Heart right ventricle (tissue), 16 donors: ENCODE measurements at places on chromosomes 1 and 21.
A peak's percentile ranks its signal among the peaks of the same experiment; 100 is the strongest.

- no peak for DNase-seq
These were observed 35.1 kb downstream of the TMEM51 start for GRCh38 chr1:15188678-15189077.

GRCh38 chr1:185490924-185491323 lies 173.9 kb upstream of the IVNS1ABP start:
- DNase-seq: no peak

- no peak for DNase-seq
These were observed 7.6 kb downstream of the CHD5 start for GRCh38 chr1:6172549-6172948.

DNA sequence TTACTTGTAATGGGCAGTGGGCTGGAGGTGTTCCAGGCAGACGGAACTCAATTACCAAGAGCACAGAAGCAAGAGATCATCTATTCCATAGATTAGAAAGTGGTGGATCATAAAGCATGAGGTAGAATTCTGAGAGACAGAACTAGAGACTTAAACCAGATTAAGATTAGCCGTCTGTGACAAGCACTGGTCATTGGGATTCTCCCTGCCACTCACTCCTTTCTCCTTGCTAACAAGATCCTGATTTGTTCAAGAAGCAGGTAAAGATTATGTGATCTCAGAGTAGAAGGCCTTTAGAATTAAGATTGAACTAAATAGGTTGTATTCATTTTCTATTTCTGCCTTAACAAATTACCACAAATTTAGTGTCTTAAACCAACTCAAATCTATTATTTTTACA lies 1.5 kb upstream of the HSPA13 start:
- DNase-seq: no peak

DNA sequence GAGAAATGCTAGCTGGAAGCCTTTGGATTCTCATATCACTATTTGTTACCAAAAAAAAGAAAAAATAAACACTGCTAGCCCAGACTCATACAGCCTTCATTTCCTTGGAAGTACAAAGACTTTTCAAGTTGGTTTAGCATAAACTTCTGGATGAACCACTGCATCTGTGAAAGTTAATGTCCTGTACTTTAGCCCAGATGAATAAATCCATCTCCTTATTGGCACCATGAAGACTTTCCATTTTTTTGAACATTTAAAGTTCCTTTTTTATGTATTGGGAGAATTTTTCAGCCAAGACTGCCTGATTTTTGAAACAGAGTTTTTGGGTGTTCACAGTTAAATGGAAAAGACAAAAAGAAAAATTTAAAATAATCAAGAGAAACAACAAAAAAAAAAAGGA lies 184.0 kb upstream of the C1orf87 start:
- DNase-seq: no peak

GRCh38 chr1:201254625-201255478 lies 28.5 kb upstream of the PKP1 start:
- DNase-seq: peak; percentile 70

GRCh38 chr1:227556288-227556687 lies 7.1 kb upstream of the ZNF678 start:
- DNase-seq: no peak

- no peak for DNase-seq
These were observed 59.7 kb downstream of the MIER1 start for GRCh38 chr1:66984491-66984890.

DNA sequence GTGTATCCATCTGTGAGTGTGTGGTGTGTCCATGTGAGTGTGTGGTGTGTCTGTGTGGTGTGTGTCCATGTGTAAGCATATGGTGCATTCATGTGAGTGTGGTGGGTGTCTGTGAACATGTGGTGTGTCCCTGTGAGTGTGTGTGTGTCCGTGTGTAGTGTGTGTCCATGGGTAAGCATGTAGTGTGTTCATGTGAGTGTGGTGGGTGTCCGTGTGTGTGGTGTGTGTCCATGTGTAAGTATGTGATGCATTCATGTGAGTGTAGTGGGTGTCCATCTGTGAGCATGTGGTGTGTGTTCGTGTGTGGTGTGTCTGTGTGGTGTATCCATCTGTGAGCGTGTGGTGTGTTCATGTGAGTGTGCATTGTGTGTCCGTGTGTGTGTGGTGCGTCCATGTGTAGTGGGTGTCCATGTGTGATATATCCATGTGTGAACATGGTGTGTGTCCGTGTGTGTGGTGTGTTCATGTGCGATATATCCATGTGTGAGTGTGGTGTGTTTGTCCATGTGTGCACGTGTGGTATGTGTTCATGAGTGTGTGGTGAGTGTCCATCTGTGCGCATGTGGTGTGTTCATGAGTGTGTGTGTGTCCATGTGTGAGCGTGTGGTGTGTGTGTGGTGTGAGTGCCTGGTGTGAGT lies 12.3 kb downstream of the SLC19A1 start:
- DNase-seq: no peak

GRCh38 chr1:92872719-92873118 lies 40.9 kb downstream of the RPL5 start:
- DNase-seq: no peak

- DNase-seq: no peak
These were observed 12.4 kb downstream of the SLC30A1 start for GRCh38 chr1:211566431-211567025.

GRCh38 chr1:93958726-93959100 lies 49.5 kb upstream of the GCLM start:
- DNase-seq: no peak

- no peak for DNase-seq
These were observed 17.6 kb downstream of the TEX35 start for GRCh38 chr1:178530502-178530901.

DNA sequence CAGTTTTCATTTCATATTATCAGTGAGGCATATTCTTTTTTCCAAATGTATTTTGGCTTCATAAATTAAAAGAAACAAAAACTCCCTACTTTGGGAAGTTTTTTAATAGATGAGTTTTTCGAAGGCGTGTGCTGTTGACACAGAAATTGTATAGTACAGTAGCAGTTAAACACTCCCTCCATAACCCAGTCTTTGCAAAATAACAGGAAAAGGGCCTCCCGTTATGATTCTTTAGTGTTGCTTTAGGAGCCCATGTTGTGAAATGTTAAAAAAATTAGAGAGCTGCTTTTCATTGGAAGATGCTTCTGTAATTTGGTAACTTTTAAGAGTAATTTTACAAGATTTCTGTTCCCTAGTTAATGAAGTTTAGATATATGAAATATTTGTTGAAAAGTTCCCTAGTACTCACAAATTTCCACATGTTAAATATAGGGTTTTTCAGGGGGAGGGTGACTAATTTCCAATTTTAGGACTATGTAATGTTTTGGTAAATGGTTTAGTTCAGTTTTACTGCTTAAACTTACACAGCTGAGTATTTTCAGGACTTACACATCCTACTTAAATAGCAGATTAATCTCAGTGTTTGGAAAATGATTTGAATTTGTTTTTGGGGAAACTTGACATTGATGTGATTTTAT lies 2.0 kb downstream of the CAMSAP2 start:
- no peak for DNase-seq

DNA sequence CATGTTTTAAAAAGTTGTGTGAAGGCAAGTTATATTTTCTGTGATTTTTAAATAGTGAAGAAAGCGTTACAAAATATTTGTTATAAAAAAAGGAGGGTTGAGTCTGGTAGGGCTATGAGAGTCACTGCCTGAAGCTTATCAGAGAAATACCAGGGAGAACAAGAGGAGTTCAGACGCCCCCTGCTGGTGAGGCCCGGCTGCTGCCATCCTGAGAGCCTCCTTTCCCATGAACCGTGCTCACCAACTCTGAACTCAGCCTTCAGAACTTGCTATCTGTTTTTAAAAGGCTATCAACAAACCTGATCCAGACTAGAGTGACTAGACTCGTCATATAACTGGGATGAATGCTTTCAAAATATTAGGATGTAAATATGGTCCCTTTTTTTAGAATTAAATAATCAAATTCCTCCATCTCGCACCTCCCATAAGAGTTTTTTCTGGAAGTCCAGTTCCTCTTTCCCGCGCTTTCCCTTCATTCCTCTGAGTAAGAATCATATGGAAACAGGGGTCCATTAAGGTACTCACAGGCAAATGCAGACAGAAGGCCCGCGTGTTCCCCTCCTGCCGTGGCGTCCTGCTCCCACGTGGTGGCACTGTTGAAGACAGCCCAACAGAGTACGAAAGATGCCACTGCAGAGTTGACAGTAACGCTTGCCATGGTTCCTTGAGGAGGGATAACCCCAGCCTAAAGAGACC lies 26.2 kb upstream of the SPATA6 start:
- DNase-seq: peak; percentile 78

DNA sequence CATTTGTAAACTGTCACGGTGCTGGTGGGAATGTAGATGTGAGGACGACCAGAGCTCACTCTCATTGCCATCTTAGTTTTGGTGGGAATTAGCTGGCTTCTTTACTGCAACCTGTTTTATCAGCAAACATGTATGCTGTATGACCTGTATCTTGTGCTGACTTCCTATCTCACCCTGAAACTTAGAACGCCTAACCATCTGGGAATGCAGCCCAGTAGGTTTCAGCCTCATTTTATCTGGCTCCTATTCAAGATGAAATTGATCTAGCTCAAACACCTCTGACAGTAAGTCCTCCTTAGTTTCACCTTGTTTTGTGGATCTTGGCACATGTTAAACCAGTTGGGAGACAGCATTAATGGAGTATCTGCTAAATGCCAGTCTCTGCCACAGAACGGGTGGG lies 174.6 kb downstream of the HLX start:
- no peak for DNase-seq

DNA sequence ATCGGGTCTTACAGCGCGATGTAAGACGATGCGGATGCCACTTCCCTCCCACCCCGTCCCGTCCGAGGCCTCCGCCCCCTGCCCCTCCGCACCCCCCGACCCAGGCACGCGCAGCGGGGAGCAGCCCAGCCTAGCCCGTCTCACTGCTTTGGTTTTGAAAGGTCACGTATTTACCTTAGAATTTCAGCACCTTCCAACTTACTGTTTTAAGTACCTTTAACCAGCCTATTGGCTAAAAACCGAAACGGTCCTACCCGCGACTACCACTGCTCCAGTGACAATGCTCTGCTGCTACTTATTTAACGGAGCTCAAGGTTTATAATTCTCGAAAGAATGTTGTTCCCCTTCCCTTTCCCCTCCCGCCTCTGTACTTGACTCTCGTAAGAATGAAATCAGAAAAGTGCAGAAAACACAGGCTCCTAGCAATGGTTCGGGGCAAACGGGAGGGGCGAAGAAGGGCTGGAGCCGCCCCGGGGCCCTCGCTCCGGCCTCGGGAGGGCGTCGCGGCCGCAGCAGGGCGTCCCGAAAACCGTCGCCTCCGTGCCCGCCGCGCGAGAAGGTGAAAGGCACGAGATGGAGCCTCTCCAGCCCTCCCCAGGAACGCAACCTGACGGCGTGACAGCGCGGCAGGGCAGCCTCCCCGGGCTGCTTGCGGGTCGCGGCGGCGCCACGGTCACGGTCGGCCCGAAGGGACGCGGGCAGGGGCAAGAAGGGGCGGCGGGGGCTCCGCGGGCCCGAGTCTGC lies 667 bp downstream of the TMEM50B start:
- peak; percentile 31 for DNase-seq

- no peak for DNase-seq
These were observed 87.8 kb downstream of the NMNAT2 start for GRCh38 chr1:183330335-183330734.

DNA sequence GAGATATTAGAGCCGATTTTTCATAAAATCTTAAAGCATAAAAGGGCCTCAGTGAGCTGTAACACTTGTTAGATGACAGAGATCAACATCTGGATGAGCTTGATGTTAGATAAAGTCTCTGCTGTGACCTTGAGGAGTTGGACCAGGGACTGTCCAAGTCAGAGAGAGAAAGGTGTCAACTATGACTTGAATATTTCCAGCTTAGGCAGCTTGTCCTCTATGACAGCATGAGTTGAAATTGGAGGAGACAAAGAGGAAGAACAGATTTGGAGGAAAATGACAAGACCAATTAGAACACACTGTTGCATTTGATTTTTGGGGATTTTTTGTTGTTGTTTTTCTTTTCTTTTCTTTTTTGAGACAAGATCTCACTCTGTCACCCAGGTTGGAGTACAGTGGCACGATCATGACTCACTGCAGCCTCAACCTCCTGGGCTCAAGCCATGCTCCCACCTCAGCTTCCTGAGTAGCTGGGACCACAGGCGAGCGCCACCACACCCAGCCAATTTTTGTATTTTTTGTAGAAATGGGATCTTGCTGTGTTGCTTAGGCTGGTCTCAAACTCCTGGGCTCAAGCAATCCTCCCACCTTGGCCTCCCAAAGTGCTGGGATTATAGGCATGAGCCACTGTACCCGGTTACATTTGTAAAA lies 35.3 kb upstream of the CLIC4 start:
- no peak for DNase-seq

- peak; percentile 36 for DNase-seq
These were observed 670 bp downstream of the CLSTN1 start for GRCh38 chr1:9822897-9823692.

DNA sequence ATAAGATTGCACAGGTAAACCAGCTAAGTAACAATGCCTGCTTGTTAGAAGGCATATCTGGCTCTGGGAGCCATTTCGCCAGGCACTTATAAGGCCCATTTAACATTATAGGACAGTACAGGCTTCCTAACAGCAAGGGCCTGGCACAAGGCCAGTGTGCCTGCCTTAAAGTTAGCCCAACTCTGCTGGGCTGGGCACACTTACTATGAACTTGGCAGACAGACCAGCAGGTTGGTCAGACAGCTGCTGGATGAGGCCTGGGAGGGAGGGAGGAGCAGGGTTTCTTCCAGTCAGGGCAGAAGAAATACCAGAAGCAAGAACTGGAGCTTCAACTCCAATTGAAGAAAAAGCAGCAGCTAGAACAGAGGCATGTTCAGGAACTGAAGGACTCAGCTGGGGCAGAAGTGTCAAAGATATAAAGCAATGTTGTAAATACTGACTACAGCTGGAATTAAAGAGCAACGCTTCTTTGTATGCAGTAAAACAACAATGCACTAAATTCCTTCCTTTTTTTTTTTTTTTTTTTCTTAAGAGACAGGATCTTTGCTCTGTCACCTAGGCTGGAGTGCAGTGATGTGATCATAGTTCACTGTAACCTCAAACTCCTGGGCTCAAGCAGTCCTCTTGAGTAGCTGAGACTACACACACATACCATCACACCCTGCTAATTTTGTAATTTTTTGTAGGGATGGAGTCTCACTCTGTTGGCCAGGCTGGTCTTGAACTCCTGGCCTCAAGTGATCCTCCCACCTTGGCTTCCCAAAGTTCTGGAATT lies 4.9 kb downstream of the CACHD1 start:
- peak; percentile 38 for DNase-seq

GRCh38 chr1:155809088-155809487 lies 47.9 kb downstream of the GON4L start:
- no peak for DNase-seq

DNA sequence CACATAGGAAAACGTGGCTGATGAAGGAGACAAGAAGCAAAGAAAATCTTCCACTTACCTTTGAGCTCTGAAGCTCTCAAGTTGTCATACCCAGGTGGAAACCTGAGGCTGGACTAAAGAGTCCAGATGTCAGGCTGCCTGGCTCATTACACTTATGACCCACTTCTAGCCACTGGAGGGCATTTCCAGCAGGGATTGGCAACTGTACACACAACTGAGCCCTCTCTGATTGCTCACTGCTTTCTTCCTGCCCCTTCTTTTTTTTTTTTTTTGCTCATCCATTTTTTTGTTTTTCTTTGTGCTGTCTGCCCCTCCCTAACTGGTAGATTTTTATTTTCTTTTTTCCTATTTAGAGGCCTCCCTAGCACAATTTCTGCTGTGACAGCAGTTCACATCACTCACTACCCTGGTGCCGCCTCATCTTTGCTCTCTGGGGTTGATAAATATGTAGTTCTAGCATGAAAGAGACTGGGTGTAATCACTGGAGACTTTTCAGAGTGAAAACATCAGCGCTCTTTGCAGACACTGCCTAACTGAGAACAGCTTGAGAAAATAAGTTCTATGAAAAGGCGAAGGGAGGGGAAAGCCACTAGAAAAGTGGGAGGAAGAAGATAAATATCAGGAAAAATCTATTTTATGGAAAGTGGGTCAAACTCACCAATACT lies 334.5 kb downstream of the NUF2 start:
- DNase-seq: no peak
